ENCODE measurements at places on chromosomes 4 and X.
A peak's percentile ranks its signal among the peaks of the same experiment; 100 is the strongest.

DNA sequence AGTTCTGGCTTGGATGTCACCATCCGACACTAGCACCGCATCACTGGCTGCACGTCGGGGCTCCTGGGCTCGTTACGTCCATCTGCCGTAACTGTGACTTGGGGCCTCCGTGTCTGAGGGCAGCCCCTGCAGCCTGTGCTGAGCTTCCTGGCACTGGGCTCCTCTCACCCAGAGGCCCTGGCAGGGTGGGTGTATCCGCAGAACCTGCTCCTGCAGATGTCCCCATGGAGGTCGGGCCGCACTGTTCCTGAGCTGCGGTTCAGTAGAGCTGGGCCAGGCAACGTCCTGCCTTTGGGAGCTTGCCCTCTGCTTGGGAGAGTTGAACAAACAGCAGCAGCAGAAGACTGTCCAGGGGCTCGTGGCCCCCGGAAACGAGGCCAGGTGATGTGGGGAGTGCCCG lies 71.4 kb downstream of the RGS12 start:
- no peak for DNase-seq

GRCh38 chr4:108483079-108483478 lies 137.3 kb upstream of the RPL34 start:
- DNase-seq, result no peak

- peak; percentile 12 for DNase-seq
Observed at GRCh38 chrX:16797358-16797757, 11.1 kb downstream of the TXLNG start.

GRCh38 chrX:40177942-40178715 lies 80.4 kb upstream of the BCOR start:
- no peak for DNase-seq

DNA sequence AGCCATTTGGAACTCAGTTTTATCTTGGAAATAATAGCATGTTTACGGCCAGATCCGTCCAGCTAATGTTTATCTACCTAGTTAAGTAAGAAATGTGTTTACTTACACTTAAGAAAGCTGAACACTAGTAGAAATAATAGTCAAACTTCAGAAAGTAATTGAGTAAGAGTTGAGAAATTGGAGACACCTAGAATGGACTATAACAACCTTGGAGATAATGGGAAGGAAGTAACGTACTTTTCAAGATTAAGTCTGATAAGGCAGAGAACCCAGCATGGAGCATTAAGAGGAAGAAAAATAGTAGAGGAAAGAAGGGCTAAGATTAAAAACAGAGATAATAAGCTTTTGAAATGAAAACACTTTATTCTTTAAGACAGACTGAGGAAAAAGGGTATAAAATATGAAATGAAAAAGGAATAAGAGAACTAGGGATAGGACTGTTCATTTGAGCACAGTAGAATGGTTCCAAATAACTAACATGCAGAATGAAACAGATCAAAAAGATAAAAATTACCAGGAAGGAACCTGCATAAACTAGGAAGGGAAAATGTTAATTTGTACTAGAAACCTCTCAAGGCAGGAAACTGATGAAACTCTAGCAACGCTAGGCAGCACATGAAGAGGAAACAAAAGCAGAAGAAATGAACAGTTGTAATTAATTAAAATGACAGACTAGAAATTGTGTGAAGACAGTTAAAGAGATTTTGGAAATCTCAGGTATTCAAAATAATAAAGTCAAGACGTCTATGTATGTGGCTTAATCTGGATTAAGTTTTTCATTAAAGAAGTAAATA lies 71.7 kb downstream of the FBXW7 start:
- DNase-seq, result no peak

DNA sequence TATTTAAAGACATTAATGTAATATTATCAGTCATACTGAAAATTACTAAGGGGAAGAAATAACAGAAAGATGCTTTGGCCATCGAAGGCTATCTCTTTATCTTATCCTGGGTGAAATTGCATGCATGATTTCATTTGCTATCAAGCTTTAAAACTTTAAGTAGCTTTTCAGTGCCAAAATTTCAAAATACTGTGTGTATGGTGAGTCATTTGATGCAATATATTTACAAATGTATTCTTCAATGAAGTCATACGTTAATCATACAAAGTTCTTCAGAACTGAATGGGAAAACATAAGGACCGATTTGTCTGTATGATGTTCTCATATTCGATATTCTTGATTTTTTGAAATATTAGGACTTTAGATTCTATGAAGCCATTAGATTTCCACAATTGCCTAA lies 1295.8 kb upstream of the AGA start:
- no peak for DNase-seq

GRCh38 chrX:129629837-129630236 lies 24.9 kb downstream of the APLN start:
- DNase-seq, result no peak

DNA sequence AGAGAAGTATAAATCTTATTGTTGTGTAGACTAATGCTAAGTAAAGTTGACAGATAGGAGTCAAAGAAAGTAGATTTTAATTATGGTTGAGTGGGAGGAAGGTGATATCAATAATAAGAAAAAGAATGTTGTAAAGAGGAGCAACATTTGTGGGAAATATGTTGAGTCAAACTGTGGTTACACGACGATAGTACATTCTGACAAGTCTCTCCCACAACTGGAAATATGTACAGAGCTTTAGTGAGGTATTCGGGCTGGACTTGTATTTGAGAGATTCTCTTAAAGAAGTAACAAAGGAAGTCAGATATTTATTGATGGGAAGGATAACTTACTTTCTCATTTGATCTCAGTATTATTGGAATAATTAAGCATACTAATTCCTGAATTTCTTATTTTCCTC lies 525.3 kb upstream of the MAGEB2 start:
- DNase-seq, result peak; percentile 72

GRCh38 chr4:78310007-78310739 lies 241.4 kb upstream of the ANXA3 start:
- DNase-seq, result no peak

DNA sequence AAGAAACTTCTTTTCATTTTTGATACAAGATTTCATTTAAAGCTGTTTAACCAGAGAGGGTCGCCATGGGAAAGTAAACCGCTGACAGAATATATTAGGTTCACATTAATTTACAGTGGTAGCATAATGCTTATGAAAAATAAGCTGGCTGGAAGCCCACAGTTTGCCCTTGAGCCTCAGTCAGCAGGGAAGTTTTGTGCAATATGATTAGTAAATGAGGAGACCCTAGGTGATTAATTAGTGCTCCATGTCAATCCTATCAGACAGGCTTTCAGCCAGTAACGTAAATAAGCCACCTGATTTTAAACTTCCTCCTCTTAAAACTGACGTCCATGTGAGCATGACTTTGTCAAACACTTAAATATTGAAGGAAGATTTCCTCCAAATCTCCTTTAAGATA lies 134.2 kb downstream of the TSPAN5 start:
- DNase-seq, result peak; percentile 28

GRCh38 chr4:31918891-31919290 lies 1198.7 kb downstream of the PCDH7 start:
- DNase-seq, result peak; percentile 57

- no peak for DNase-seq
Observed at GRCh38 chr4:158053086-158053485, 119.7 kb downstream of the GASK1B start.

DNA sequence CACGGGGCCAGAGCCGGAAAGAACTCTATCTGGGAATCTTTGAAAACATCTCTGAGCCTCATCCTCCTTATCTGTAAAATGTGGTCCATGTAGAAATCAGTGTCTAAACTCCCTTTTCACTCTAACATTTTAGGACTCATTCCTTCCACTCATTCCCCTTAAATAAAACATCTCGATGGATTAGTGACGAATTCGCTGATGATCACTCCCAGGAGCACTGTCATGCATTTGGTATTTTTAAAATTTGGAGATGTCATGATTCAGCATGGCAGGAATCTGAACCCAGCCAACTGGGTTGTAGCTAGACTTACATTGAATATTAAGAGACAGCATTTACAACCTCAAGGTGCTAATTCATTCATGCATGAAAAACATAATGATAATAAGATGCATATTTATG lies 88.1 kb downstream of the SPANXN3 start:
- peak; percentile 32 for DNase-seq

DNA sequence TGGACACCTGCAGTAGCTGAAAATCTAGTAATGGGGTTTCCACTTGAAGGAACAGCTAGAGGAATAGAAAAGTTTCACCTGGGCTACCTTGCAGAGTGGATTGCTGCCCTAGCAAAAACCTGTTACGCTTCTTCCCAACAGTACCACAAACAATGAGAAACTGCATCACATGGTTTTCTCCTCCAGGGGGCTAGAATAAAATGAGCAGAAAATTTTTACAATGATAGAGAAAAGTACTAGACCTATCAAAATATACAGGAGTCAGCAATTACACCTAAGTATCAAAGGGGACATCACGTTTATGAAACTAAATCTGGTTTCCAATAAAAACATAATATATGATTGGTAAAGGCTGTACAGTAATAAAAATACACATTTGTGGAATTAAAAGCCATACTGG lies 423.1 kb upstream of the PITX2 start:
- no peak for DNase-seq

DNA sequence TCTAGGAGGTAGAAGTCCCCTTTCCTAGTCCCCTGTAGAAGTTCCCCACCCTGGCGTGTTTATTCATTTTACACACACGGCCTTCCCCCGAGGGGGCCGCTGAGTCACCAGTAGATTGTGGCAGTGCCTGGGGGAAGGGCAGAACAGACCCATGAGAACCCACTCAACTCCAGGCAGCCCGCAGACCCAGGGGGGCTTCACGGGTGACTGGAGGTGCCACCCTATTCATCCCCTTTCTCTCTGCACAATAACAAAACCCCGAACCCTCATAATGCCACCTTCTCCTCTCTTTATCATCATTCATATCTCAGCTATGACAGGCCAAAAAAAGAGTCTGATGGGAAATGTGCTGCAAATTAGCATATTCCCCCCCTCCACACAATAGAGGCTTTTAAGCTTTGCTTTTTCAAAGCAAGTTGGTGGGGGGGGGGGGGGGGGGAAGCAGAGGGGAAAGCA lies 20.4 kb upstream of the GPM6B start:
- no peak for DNase-seq

- DNase-seq, result no peak
Observed at GRCh38 chr4:174763454-174764104, 65.5 kb downstream of the GLRA3 start.

GRCh38 chr4:45550766-45551366 lies 573.0 kb downstream of the GABRG1 start:
- DNase-seq, result no peak

- DNase-seq, result no peak
Observed at GRCh38 chrX:10208281-10208856, 51.6 kb downstream of the CLCN4 start.

DNA sequence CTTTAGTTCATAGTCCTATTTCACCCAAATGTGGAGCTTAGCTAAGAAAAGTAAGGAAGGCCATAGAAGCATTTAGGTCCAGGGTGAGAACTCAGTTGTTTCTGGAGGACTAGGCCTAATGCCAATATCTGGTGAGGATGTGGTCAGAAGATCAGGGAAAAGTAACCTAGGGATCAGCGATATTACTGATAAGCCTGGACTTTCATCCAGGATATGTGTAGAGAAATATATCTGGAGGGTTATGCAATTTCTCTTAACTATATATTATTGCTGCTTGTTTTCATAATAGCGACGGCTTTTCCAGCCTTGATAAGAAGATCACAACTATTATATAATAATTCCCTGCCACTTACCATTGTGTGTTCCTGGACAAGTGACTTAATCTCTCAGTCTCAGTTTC lies 81.1 kb downstream of the FRAS1 start:
- DNase-seq, result no peak

DNA sequence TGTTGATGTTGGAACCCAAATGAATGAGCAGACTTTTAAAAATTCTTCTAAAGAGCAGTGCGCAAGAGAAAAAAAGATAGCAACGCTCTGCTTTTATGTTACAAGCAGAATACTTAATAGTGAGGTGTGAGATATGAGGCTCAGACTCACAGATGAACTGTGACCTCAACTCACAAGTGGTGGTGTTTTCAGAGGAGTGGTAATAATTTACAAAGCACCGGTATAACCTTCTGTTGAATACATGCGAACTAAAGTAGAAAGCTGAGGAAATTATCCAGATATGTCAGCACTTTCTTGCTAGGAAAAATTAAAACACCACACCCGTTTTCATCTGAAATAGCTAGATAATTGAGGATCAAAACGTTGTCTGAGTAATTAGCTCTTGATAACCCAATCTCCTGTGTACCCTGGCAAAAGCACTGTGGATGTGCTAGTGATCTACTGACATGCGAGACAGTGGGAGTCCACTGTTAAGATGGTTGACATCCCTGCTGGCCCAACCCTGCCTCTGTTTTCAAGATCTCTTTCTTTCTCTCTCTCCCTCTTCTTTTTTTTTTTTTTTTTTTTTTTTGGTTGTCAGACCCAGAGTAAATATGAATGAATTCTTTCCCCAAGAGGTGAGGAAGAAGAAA lies 6.9 kb upstream of the TLL1 start:
- no peak for DNase-seq

GRCh38 chr4:39054497-39054896 lies 7.5 kb upstream of the KLHL5 start:
- DNase-seq, result no peak

- no peak for DNase-seq
Observed at GRCh38 chrX:39857780-39858179, 240.0 kb downstream of the BCOR start.

GRCh38 chrX:9163214-9163709 lies 129.3 kb upstream of the FAM9B start:
- DNase-seq, result peak; percentile 18

- DNase-seq, result no peak
Observed at GRCh38 chr4:155481150-155481549, 104.4 kb upstream of the MAP9 start.

DNA sequence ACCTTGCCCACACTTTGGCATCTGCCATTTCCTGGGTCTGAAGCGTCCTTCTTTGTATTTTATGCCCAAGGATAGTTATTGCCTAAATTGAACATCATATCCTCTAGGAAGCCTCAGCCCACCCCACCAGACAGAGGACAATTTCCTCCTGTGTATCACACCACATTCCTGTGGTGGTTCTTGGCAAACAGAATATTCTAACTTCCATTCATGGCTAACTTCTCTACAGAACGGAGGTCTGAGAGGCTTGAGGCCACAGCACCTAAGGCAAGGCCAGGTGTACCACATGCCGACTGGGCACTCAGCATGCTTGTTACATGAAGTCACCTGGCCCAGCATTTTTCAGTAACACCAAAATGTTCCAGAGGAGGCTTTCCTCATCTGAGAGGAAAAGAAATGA lies 42.4 kb downstream of the CD99L2 start:
- DNase-seq, result peak; percentile 39

- DNase-seq, result peak; percentile 83
Observed at GRCh38 chr4:183118585-183118984, 19.5 kb downstream of the WWC2 start.

- no peak for DNase-seq
Observed at GRCh38 chr4:1169171-1169671, 3.2 kb downstream of the SPON2 start.

DNA sequence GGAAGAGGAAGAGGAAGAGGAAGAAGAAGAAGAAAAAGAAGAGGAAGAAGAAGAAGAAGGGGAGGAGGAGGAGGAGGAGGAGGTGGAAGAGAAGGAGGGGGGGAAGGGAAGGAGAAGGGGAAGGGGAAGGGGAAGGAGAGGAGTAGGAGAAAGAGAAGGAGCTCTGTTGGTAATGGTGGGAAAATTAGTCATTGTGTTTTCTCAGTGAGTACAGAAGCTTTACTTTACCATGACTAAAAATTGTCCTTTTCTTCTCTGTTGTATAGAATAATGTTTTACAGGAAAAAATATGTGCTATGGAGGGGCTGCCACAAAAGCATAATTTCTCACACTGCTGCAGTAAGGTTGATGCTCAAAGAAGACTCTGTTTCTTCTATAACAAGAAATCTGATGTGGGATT lies 4.1 kb downstream of the AFM start:
- DNase-seq, result no peak

GRCh38 chrX:154444755-154445246 lies 860 bp downstream of the FAM50A start:
- DNase-seq, result no peak

- no peak for DNase-seq
Observed at GRCh38 chrX:140090800-140091124, 125.4 kb upstream of the CXorf66 start.
